ENCODE measurements at places on chromosomes 7 and 10. TPM values are rescaled to one million over a fixed set of nuclear protein-coding genes. Genes with fewer than 3 reads are reported as not detected.
A peak's percentile ranks its signal among the peaks of the same experiment; 100 is the strongest.

DNA sequence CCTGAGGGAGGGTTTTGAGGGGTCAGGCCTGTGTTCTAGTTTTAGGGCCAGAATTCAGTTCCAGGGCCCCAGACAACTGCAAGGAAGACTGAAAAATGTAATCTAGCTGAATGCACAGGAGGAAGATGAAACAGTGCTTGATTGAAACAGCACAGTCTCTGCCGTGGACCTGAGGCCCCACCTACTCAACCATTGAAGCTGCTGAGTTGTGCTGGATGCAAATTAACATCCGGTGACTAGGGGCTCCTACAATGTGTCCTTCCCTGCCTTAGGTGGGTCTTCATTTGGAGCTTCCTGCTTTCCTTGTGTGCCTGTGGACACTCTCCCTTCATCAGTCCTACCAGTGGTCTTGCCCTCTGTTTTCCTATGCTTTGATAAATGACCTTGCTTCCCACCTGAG is 5.7 kb downstream of the GLRX3 start:
- DNase-seq = no peak

- no peak for DNase-seq
Measured at GRCh38 chr10:31617757-31618156, 298.7 kb downstream of the ZEB1 start.

The SLC29A4 gene
- total RNA-seq = 3.1 TPM

The OR6B1 gene
- total RNA-seq = not detected

- DNase-seq = no peak
Measured at GRCh38 chr10:43038783-43039623, 37.9 kb upstream of the RET start.

The DNAJB9 gene
- 24.0 TPM for total RNA-seq

DNA sequence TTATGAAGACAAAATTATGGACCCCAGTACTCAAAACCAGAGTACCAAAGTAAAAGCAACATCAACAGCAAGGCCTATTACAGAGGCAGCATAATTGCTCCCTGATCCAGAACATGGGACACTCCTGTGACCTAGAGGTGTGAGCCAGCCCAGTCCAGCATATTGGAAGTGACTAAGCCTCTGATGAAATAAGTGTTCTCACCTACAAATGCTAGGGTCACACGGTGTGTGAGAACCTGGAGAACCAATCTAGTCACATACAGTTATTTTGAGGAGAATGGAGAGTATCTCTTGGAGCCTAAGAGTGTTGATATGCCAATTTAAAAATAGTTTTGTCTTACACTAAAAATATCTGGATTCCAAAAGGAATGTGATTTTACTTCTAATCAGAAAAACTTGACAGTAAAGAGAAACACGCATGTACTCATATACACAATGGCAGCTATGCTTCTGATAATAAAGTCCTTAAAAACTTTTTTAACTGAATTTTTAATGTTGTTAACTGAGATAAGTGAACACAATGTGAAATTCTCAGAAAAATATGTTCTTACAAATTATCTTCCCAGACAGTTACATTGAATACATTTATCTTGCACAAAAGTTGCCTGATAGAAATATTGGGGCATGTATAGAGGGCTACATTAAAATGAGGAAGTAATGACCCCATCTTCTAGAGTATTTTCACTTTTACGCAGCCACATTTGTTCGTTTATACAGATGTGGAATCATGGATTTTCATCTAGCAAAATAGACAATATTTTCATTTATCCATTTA is 56.8 kb upstream of the CD36 start:
- peak; percentile 7 for DNase-seq

DNA sequence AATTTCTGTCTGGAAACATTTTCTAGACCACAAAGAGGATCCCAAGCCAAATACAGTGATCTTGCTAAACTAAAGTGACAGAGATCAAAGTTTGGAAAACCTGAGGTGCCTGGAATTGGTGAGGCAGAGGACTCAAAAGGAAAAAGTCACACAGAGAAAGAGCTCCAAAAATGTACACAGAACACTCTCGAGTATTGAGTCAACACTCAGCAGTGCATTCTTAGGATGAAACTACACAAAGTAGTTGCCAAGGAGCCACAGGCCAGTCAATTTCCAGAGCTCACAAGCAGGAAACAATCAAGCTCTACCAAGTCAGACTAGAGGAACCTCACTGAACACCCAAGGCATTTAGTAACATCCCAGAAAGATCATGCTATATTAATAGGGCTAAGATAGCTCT is 61.3 kb downstream of the MICU1 start:
- DNase-seq = peak; percentile 32

- no peak for DNase-seq
Measured at GRCh38 chr10:103367379-103367781, 396 bp upstream of the TAF5 start.

DNA sequence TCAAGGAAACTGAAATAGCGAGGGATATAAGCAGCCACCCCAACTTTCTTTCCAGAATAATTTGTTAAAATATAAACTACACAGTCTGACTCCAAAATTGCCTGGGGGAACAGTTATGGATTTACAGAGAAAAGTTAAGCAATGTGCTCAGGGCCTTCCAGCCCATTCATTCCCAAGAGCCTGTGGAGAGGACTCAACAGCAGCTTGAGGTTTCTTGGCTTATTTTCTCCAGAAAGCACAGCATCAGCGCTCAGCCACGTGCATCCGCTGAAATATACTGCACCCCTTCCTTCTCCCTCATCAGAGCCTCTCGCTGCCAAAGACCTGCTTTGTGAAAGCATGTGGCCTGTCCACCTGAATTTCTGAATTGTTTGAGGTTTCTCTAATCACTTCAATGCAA is 375.2 kb upstream of the VWC2 start:
- DNase-seq = no peak

The AKR1C8 gene
- not detected for total RNA-seq

DNA sequence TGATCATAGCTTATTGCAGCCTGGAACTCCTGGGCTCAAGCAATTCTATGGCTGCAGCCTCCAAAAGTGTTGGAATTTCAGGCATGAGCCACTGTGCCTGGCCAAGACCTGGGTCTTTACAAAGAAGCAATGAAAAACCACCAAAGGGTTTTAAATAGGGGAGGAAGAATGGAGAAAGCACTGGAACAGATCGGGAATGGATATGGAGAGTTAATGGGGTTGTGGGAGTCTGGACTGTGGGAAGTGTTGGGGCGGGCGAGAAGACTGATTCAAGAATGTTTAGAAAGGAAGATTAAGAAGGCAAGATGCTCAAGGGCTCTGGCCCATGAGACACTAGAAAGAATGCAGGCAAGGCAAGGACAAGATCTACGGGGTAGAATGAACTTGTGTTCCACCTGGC is 98.5 kb downstream of the CARD11 start:
- no peak for DNase-seq

- DNase-seq = no peak
Measured at GRCh38 chr7:41481353-41481752, 221.5 kb downstream of the INHBA start.

DNA sequence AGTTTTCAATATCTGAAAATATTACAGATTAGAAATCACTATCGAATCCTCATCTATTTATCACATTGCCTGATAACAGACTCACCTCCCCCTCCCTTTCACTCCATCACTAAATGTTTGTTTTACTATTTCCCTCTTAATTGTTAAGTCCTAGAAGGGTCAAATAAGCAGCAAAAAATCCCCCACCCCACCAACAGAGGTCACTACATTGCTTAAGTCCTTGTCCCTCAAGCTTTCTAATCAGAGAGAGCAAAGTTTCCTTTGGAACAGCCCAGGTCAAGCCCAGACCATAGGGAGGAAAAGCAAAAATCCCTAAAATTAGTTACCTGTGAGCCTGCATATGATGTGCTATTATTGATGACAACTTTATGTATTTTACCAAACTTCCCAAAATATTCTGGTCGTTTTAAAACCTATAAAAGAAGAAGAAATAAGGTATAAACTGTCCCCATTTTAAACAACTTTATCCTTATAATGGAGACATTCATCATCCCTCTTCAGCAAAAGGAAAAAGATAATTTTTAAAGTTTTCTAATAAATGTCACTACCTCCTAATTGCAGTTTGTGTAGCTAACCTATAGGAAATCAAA is 95.0 kb downstream of the CNOT4 start:
- DNase-seq = peak; percentile 65

DNA sequence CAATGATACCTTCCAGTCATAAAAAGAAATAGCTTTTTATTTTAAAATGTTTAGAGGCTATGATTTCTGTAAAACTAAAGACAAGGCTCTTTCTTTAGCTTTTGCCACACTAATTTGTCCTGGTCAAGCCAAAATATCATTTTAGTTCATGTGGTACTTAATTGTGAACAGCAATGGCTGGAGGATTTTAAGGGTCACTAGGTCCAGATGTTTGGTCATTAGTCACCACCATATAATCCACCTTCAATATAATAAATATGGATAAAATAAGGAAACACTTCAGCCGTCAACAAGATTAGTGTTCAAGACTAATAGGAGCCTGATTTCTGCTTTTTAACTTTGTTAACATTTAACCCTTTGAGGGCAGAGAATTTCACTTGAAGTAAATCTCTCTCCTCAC is 50.0 kb upstream of the HGF start:
- DNase-seq = no peak

- no peak for DNase-seq
Measured at GRCh38 chr7:128738570-128739047, 550 bp upstream of the CALU start.

DNA sequence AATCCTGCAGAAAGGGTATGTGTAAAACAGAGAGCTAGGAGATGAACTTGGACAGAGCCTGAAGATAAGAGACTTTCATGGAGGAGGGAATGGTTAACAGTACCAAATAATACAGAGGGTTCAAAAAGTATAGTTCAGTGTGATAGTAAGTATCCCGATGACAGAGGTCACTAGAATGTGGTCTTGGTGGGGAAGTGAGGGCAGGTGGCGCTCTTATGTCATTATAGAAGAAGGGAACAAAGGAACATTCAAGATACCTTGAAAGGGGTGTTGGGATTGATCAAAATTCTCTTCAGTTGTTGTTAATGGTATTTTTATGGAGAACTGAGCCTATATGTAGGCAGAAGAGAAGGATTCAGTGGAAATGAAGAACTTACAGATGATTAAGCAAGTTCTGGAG is 312.5 kb downstream of the SUGCT start:
- DNase-seq = peak; percentile 33

DNA sequence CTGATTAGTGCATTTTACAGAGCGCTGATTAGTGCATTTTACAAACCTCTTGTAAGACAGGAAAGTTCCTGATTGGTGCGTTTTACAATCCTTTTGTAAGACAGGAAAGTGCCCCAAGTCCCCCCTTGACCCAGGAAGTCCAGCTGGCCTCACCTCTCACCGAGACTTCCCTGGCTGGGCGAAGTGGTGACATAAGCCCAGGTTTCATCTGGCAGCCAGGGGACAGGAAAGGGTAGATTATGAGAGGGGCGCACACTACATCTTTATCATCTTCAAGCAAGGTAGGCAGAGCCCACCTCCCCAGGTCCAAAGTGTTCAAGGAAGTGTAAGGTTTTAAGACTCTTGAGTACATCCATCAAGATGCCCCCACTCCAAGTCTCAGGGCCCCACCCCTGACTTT is 5.5 kb upstream of the GDF10 start:
- no peak for DNase-seq

DNA sequence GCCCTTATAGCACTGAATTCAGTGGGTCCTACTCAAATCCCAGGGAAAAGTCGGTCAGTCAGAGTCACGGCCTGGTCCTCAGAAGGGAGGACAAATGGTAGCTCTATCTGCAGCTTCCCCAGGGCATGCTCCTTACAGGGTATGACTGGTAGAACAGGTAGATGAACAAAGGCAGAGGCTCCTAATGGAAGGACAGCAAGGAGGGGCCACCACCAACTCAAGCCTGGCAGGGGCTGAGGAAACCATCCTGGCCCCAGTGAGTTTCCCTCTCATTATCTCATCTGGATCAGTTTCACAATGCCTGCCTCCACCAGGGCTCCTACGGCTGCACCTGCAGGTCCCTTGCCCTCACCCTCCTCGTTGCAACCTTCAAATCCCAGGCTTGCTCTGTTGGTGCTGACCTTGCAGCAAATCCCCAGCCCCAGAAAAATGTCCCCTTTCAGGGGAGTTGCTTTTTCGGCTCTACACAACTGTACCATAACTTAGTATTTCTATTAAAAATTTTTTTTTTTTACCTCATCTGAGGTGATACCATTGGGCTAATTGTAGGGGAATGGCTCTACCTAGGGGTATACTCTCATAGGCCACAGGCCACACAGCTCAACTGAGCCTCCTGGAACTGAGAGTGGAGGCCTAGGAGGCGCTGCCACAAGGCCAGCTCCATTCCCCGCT is 2.4 kb upstream of the MYO1G start:
- no peak for DNase-seq

The STEAP1B gene
- 1.2 TPM for total RNA-seq

GRCh38 chr10:76041551-76041950 is 610.1 kb downstream of the LRMDA start:
- no peak for DNase-seq

DNA sequence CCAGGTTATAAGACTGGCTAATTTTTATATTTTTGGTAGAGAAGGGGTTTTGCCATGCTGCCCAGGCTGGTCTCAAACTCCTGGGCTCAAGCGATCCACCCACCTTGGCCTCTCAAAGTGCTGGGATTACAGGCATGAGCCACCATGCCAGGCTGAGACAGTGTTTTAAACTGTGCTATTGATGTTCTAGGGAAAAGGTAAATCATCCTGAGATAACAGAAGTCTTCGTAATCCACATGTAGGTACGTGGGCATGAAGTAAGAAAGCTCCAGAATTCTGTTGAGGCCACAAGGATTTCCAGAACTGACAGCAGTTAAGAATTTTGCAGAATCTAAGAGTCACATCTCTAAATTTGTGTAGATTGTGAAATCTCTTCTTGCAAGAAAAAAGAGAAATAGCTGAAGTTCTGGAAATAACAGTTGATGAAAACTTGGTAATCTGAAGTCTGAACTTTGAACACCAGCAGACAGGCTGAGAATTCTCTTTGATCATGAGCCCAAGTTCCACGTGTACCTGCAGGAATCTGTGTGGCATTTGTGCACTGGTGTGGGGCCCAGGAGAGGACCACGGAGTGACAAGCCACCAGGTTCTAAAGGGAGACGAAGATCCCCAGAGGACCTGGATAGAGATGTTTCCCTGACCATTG is 24.6 kb downstream of the C7orf33 start:
- no peak for DNase-seq

DNA sequence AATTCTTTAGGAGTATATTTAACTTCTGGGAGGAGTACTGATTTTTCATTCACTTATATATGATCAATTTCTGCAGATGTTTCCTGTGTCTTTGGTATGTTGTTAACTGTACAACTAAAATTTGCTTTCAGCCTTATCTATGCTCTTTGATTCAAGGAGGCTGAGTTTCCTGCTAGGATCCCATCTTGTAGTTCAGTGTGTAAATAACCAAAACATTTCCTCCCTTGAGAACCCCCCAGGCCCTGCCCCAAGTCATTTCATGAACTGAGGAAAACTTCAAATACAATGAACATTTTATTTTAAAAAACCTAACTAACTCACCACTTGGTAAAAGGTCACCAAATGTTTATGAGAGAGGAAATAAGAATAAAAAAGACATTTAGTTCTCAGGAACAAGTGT is 55.5 kb downstream of the VWA2 start:
- DNase-seq = no peak

- DNase-seq = no peak
Measured at GRCh38 chr7:40545739-40546138, 410.9 kb downstream of the SUGCT start.

- no peak for DNase-seq
Measured at GRCh38 chr7:112735261-112735660, 54.9 kb downstream of the TMEM168 start.
